Aorta (tissue), 5 donors: ENCODE measurements at places on chromosomes 13 and 19. TPM values are rescaled to one million over a fixed set of nuclear protein-coding genes. Genes with fewer than 3 reads are reported as not detected.
A peak's percentile ranks its signal among the peaks of the same experiment; 100 is the strongest.

DNA sequence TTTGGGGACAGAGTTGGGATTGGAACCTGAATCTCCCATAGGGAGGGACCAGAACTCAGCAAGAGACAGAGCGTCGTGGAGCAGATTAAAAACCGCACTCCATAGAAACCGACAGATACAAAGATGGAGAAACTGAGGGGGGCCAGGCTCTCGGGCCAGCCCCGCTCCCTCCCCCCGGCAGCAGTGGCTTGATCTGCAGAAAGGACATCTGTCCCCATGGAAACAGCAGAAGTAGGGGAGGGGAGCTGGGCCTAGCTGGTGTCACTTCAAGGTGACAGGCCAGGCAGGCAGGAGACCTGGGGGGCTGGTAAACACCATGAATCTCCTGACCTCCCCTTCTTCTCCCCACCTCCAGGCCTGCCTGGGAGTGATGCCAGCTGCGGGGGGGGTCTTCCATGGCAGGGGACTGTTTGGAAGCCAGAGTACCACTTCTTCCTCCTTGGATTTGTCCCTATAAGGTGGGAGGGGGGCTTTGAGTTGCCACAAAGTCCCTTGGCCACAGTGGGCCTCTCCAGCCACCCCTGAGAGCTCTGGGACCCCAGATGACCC lies 10.9 kb downstream of the TMIGD2 start:
- no peaks in the 10 kb centered on the region for H3K4me1 ChIP-seq
- H3K27ac ChIP-seq, result no peak overlapping the region
- H3K4me3 ChIP-seq, result no peak overlapping the region
- DNase-seq, result no peak
- no peaks in the 10 kb centered on the region for H3K27me3 ChIP-seq
- H3K36me3 ChIP-seq, result no peaks in the 10 kb centered on the region

DNA sequence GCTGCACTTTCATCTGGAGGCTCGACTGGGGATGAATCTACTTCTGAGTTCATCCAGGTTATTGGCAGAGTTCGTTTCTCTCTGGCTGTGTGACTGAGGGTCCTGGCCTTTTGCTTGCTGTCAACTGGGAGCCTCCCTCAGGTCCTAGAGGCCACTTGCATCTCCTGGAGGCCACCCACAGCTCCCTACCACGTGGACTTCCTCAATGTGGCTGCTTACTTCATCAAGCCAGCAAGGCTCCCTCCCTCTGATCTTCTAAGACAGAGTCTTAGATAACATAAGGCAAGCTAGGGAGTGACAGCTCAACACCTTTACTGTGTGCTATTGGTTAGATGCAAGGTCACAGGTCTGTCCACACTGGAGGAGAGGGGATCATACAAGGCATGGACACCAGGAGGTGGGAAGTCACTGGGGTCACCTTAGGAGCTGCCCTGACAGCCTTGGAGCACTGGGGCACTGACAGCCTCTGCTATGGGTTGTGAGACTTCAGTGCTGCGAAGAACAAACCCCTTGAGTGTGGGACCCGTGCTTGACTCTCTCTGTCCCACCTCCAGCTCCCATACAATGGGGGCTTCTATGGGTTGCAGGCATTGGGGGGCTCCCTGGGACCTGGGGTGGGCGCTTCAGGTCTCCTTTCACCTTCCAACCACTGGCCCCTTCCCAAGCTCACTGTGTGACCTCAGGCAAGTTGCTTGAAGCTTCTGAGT lies 5.3 kb downstream of the FAM187B start:
- H3K27ac ChIP-seq, result no peak overlapping the region
- H3K4me1 ChIP-seq, result no peaks in the 10 kb centered on the region
- no peak for DNase-seq

DNA sequence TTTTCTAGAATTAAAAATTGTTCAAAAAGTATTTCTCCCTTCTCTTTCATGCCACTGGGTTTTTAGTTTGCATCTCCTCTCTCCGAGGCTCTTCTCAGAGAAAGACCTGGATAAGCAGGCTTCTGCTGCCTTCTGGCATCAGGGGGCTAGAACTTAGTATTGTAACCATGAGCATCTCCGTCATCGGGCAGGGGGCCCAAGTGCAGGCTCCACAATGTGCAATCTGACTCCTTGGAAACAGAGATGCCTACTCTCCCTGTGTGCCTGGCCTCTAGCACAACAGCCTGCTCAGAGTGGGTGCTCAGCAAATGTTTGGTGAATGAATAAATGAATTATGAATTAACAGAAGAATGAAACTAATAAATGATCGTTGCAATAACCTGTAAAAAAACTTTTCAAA lies 45.6 kb upstream of the MTIF3 start:
- no peaks in the 10 kb centered on the region for H3K27me3 ChIP-seq
- no peak overlapping the region for H3K4me3 ChIP-seq
- H3K36me3 ChIP-seq, result no peaks in the 10 kb centered on the region
- H3K27ac ChIP-seq, result no peak overlapping the region

DNA sequence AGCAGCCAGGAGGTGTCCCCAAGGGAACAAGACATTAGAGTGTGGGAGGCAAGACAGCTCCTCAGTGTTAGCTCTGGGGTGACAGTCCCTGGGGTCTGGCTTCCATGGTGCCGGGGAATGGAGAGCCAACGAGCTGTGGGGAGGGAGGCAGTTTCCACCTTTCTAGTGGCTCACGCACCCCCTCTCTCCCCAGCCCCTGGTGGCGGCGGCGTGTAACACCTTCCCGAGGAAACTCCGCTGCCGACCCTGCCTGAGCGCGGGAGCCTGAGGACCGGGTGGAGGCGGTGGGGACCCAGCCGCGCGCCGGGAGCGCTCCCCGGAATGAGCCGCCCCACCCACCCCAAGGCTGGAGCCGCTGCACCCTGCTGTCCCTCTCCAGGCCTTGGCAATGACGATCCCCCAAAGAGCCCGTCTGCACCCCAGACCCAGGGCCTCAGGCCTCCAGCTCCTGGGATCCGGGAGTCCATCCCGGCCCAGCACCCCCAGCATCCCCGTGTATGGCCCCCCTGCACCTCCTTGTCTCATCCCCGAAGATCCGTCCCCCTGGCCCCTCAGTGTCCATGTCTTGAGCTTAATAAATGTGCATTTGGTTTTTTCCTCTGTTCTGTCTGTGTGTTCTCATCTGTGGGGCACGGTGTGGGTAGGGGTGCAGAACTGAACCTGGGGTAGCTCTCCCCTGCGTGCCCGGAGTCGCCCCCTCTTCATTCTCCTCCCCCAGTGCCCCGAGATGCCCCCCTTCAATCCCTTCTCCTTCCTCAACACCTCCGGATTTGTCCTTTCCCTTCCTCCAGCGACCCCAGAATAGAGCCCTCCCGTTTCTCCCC lies 622 bp upstream of the FXYD5 start:
- peaks cover 2% of the 10 kb centered on the region for H3K36me3 ChIP-seq
- H3K4me3 ChIP-seq, result peak overlapping the region; percentile 47
- no peaks in the 10 kb centered on the region for H3K27me3 ChIP-seq
- H3K27ac ChIP-seq, result no peak overlapping the region
- DNase-seq, result no peak
- H3K4me1 ChIP-seq, result no peaks in the 10 kb centered on the region

- H3K4me3 ChIP-seq, result no peak overlapping the region
- no peak overlapping the region for H3K27ac ChIP-seq
- no peaks in the 10 kb centered on the region for H3K36me3 ChIP-seq
- H3K4me1 ChIP-seq, result peaks cover 6% of the 10 kb centered on the region
- DNase-seq, result no peak
- H3K27me3 ChIP-seq, result no peaks in the 10 kb centered on the region
Measured at GRCh38 chr13:33235078-33235477, 50.5 kb downstream of the STARD13 start.

DNA sequence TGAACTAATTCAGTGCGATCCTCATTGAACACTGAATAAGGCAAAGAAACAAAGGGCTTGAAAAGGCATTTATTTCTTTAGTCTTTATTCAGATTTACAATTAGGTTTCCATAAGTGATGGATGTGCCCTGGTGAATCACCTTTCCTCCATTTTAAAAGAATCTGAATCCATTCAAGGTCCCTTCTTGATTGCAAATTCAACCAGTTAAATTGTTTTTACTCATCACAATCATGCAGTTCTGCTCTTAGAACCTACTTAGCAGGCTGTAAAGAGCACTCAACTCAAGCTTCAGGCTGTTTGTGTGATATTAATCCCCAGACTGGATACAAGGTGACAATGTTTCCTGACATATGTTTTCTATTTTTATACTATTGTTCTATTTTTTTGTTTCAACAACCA lies 321.0 kb downstream of the TBC1D4 start:
- DNase-seq, result no peak
- no peaks in the 10 kb centered on the region for H3K27me3 ChIP-seq
- H3K4me1 ChIP-seq, result no peaks in the 10 kb centered on the region
- H3K4me3 ChIP-seq, result no peak overlapping the region
- no peaks in the 10 kb centered on the region for H3K36me3 ChIP-seq
- no peak overlapping the region for H3K27ac ChIP-seq

DNA sequence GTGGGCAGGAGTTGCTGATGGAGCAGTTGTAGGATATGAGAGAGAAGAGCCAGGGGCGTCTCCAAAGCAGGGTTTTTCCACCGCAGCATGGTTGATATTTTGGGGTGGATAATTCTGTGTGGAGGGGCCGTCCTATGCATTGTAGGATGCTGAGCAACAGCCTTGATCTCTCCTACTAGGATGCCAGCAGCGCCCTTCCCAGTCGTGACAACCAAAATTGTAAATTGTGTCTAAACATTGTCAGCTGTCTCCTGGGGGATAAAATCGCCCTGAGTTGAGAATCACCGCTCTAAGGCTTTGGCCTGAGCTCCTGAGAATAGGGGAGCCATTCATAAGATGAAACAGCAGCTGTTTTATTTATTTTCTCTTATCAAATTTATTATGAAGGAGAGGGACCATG lies 4.2 kb downstream of the CACNG8 start:
- DNase-seq, result no peak
- no peak overlapping the region for H3K27ac ChIP-seq
- H3K36me3 ChIP-seq, result no peaks in the 10 kb centered on the region

DNA sequence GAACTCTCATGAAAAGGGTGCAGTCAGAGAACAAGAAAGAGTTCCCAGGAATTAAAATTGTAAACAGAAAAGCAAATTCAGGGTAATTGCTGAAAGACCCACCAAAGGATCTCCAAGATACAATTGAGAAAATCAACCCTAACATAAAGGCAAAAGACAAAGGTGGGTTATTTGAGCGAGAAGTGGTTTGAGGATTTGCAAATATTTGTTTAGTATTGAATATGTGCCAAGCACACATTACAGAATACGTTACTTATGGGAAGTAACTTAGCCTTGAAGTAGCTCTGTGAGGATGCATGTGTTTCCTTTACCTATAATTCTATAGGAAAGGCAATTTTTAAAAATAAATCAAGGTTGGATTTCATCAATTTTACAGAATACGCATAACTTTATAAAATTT lies 10.0 kb upstream of the CEACAM21 start:
- no peaks in the 10 kb centered on the region for H3K4me1 ChIP-seq
- no peak for DNase-seq
- no peak overlapping the region for H3K4me3 ChIP-seq
- H3K27ac ChIP-seq, result no peak overlapping the region

CYTH2 gene
- 61.2 TPM for total RNA-seq

JOSD2 gene
- 34.2 TPM for total RNA-seq

IGLON5 gene
- 0.24 TPM for total RNA-seq

ADGRE3 gene
- total RNA-seq, result 0.63 TPM
